ENCODE measurements at places on chromosomes 16 and 17.

DNA sequence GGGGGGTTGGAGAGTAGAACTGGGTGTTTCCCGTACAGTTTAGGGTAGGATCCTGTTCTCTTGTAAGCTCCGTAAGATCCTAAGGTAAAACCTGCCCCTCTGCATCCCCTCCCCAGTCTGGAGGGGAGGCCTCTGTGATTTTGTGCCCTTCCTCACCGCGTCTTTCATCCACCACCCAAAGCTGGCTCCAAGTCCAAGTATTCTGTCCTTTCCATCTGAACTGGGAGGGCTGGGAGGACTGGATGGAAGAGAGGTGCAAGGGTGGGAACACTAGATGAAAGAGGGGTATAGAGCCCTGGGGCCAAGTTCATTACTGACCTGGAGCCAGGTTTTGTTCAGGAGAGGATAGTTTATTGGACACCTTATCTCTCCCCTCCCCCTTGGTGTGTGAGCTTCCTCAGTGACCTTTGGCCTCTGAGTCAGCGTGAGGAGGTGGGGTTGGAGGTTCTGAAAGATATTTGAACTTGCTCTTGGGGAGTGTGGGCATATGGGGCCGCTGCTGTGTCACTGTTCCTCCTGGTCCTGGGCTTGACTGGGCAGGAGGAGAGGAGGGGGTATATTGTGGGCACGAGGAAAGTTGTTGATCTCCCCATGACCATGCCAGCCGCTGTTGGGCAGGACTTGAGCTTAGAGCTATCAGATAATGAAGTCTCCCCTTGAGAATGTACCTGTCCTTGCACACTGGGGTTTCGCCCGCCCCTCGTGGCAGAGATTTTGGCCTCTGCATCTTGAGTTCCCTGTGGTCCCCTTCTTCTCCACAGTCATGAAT lies 1.6 kb downstream of the LASP1 start:
- DNase-seq = peak; percentile 63

DNA sequence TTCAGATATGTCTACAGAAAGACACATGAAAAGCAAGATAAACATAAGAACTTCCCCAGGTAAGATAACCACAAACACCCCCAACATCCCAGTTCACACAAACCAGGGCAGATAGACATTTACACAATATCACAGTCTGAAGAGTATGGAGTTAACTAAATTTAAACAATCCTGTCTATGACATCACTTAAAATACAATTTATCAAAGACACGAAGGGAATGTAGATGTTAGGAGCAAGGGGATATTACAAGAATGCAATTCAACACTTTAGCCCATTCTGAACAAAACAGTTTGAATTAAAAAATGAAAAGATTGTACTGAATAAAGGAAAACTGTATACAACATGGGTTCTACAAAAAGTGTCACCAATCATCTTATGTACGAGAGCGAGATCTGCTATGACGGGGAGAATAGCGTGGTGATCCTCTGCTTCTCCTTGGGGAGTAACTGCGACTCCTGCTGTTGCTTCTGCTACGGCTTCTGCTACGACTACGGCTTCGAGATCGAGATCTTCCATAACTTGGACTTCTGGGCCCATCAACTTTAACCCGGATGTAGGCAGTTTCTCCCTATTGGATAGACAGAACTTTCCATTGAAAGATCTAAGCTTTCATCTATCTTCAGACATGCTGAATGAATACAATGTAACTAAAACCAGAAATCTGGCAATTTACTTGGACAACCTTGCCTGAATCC lies 1.9 kb downstream of the SRSF1 start:
- no peak for DNase-seq

DNA sequence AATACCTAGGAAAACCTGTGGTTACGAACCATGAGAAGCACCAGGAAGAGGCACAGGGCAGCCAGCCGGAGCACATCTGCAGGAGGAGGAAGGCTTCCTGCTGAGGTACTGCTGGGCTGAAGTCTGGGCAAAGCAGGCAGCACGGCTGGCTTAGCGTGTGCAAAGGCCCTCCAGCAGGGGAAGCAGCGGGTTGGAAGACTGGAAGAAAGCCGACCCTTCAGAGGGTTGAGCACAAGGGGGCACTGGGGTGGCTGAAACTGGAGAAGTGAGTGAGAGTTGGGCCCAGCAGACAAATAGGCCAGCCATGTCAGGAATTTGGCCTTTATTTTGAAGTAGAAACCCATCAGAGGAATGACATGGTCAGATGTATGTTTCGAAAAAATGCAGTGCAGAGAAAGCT lies 12.1 kb upstream of the HSD3B7 start:
- DNase-seq = peak; percentile 16

- no peak for DNase-seq
These were observed 790 bp downstream of the BCKDK start for GRCh38 chr16:31108794-31109558.

DNA sequence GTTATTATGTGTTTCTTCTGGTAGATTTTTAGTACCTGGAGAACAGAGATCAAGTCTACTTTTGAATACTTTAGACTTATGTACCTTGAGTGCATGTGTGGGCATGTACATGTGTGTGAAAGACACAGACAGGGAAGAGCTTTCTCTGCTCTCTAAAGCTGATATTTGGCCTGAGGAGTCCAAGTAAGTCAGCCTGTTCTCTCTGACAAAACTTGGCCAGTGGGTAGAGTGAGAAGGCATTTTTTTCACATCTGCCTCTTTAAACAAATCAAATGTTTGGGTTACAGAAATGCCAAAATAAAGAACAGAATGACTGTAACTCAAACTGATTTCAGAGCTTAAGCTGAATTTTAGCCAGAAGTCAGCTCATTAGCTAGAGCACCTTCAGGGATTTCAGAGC lies 309.7 kb upstream of the DYNLRB2 start:
- peak; percentile 14 for DNase-seq

DNA sequence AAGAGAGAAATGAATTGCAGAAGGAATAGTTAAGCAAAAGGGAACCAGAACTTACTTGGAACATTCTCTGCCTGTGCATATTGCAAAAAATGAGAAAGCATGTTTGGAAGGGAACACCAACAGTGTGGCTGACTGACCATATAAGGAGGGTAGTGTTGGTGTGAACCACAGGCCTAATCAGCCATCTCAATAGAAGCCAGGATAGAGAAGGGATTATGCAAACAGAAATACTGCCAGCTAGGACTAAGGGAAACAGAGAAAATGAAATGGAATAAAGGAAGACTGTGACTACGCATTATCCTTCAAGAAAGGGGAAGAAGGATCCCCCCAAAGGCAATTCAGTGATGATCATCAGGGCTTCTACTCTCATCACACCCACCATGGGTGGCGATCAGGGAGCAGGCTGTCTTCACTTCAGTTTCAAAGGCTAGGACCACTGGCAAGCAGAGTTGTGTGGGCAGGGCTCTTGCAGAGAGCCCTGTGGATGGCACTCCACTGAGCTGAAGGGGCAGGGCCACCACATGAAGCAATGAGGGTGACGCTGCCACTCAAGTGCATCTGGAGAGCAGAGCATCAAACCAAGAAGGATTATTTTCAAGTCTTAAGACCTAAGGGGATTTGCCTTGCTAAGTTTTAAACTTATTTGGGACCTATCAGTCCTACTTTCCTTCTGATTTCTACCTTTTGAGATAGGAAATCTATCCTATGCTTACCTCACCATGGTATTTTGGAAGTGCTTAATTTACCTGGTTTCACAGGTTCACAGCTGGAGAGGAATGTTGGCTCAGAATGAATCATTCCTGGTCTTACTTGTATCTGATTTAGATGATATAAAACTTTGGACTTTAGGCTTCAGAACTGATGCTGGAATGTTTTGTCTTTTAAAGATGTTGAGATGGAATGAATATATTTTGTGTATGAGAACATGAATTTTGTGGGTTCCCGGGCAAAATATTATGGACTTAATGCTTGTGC lies 140.5 kb downstream of the SSH2 start:
- DNase-seq = no peak

GRCh38 chr17:5121186-5121841 lies 5.5 kb downstream of the USP6 start:
- DNase-seq = no peak

- peak; percentile 20 for DNase-seq
These were observed 2.6 kb downstream of the KAT2A start for GRCh38 chr17:42118545-42118944.

- no peak for DNase-seq
These were observed 24.2 kb downstream of the NSMCE1 start for GRCh38 chr16:27244363-27244755.

DNA sequence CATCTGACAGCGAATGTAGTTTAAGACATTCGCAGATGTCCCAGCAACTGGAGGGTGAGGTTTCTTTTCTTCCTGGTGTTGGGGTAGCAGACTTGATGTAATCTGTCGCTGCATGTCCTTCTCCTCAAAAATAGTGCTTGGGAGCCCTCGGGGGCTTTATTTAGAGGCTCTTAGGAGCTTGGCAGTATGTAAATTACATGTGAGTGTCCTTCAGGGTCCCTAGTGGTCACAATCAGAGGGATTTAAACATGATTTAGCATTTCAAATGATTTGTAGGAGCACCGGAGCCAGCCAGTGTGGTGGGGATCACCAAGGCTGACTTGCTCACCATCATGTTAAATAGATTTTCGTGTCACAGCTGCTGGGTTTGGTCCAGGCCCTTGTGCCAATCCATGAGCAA lies 8.8 kb upstream of the SALL1 start:
- no peak for DNase-seq

GRCh38 chr16:67024384-67025209 lies 4.4 kb upstream of the CBFB start:
- DNase-seq = no peak

DNA sequence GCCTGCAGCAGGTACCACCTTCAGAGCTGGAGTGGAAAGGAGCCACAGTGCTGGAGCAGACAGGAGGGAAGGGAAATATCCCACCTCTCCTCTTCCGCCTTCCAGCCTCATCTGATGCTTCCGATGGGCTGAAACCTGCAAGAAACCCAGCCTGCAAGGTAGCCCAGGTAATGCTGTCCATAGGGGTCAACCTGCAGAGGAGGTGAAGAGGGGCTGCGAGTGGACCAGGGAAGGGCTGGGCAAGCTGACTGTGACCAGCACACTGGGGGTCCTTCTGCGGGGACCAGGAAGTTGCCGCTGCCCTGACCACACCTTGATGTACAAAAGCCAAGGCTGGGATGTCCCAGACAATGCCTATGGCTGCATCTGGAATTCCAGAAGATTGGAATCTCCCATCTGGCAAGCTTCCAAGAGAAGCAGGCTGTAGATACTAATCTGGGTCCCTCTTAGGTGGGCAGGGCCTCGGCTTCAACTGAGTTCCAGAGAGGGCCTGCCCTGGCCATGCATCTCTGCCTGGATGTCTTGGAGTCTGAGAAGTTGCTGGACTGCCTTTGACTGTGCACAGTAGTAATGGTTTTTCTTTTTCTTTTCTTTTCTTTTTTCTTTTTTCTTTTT lies 5.8 kb downstream of the FOXL1 start:
- peak; percentile 68 for DNase-seq

DNA sequence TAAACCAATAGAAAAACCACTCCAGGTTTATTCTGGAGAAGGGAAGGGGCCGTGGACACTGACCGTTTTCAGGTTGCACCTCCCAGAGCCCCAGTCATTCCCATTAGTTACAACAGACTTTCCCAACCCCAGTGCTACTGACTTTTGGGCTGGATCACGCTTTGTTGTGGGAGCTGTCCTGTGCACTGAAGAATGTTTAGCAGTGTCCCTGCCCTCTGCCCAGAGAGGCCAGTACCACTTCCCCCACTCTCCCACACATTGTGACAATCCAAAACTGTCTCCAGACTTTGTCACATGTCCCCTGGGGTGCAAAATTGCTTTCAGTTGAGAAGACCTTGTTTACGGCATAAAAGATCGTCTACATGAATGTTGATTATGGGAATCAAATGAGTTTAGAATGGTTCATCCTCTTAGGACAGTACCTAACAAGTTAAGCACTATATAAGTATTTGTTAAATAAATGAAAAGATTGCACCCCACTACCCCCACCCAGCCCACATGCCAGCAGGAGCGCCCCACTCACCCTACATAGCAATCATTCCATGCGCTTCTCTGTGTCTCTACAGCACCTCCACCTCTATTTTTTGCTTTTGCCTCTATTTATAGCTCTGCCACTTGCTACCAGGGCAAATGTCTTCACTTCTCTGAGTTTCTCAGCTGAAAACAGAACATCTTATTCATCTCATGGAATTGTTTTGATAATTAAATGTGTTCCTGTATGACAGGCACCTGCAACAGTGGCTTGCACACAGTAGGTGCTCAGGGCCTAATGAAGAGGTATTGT lies 104.9 kb downstream of the AXIN2 start:
- DNase-seq = no peak

DNA sequence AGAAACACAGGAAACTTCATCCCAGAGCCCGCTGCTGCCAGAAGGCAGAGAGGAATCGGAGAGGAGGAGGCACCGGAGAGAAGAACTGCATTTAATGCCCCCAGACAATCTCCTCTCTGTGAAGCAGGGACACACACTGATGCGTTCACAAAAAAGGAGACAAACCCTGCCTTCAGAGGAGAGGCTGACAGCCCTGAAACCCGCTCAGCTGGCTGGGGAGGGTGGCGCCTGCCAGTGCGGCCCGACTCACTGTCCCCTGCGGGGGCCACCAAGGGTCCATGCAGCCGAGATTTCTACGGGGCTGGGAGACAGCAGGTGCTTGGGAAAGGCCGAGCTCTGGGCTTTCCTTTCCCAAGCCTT lies 21.9 kb upstream of the CACNG1 start:
- DNase-seq = no peak

DNA sequence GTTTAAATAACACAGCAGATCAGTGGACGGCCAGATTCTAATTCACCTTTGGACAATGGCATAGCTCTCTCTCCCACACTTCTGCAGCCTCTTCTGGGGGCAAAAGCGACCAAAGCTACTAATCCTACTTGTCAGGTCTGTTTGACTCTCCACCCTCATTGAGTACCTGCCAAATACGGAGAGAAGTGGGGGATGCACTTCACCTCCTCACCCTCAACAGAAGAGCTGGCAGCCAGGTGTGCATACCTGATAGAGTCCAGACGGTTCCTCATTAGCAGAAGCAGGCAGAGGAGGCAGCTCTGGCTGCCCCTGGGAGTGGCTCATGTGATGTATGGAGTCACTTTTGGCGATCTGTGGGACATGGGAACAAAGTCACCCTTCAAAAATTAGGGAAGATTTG lies 4.9 kb downstream of the DNAH3 start:
- no peak for DNase-seq

GRCh38 chr16:60731329-60732050 lies 1304.7 kb downstream of the CDH8 start:
- DNase-seq = peak; percentile 44

DNA sequence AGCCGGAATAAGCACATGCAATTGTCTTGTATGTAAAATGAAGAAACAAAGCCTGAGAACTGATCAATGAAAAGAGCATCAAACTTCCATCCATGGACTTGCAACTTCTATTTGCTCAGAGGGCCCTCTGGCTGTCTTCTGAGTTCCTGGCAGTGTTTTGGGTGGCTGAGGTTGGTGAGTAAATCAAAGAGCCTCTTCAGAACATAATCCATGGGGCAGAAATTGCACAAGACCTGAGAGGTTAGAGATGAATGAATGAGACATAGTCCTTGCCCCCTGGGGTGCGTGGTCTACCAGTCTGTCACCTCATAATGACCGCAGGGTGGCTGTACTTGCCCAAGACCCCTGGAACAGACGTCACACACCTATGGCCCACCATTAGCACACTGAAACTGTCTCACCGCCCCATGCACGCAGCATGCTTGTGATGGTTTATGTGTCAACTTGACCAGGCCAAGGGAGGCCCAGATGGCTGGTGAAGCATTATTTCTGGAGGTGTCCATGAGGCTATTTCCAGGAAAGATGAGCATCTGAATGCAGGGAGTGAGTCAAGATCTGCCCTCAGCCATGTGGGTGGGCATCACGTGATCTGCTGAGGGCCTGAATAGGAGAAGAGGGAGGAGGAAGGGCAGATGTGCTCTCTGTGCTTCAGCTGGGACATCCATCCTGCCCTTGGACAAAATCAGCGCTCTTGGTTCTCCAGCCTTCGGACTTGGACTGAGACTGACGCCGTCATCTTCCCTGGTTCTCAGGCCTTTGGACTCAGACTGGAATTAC lies 8.3 kb downstream of the PIK3R6 start:
- DNase-seq = peak; percentile 82

Data from fibroblast of upper back skin (primary cell).